ENCODE measurements at places on chromosomes 6 and 20.

DNA sequence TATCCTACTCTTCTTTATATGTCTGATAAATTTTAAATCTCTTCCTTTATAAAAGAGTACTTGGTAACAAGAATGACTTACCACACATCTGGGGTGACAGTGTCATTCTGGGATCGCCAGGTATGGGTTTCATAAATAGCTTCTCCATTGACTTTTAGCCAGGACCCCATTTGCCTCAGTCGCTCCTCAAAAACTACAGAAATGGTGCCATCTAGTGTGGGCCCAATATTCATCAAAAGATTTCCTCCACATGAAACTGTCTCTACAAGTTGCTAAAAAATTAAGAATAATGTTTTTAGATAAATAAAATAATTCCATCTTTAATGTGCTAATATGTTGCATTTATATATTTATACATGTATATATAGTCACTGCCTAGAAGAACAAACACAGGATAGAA lies 9.7 kb downstream of the FUCA2 start:
- DNase-seq, result no peak

DNA sequence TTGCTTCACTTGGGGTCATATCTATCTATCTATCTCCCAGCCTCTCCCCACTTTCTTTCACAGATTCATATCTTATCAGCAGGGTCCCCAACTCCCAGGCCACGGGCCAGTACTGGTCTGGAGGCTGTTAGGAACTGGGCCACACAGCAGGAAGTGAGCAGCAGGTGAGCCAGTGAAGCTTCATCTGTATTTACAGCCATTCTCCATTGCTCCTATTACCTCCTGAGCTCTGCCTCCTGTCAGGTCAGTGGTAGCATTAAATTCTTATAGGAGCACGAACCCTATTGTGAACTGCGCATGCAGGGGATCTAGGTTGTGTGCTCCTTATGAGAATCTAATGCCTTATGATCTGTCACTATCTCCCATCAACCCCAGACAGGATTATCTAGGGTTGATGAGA lies 14.8 kb upstream of the TAB2 start:
- no peak for DNase-seq

DNA sequence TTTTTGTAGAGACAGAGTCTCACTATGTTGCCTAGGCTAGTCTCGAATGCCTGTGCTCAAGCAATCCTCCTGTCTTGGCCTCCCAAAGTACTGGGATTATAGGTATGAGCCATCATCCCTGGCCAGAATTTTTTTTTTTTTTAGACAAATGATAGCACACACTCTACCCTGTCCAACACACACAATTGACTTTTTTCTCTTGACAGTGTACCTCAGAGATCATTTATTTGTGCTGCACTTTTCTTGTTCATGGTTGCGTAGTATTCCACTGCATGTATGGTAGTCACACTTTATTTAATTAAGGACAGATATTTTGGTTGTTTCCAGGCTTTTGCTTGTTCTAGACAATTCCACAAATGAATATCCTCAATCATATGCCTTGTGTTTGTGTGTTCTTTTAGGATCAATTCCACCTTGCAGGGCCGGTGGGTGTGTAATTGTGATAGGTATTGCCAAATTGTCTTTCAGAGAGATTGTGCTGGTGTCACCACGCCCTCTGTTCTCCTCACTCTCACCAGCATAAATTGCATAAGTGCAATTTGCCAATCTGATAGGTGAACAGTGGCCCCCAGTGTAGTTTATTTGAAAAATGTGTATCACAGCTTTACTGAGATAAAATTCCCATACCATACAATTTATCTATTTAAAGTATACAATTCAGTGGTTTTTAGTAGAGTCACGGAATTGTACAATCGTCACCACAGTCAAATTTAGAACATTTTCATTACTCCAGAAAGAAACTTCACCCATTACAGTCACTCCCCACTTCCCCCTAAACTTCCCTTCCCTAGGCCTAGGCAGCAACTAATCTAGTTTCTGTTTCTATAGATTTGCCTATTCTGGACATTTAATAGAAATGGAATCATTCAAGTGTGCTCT lies 20.1 kb downstream of the SRC start:
- no peak for DNase-seq

- DNase-seq, result no peak
Observed at GRCh38 chr6:3805448-3806123, 43.6 kb upstream of the FAM50B start.

DNA sequence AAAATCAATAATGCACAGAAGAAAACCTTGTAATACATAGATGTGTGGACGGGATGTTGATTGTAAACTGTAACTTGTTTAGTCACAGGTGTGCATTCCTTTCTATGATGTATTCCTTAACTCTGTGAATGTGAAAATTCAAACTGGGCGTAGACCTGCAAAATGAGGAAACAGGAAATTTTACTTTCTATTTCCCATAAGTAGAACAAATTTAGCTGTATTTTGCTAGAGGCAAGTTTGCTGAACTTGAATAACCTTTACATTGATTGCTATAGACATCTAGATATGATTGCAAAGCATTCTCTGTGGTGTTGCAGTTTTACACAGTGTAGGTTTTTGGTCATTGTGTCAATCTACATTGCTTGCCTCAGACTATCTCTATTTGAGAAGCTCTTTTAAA lies 368.4 kb upstream of the MAN1A1 start:
- no peak for DNase-seq

- DNase-seq, result no peak
Observed at GRCh38 chr20:23131766-23132165, 45.6 kb upstream of the CD93 start.
